AML-193 (cell line): ENCODE measurements at places on chromosomes 5 and 9.

- no peak for DNase-seq
Measured at GRCh38 chr5:124732428-124733328, 13.8 kb downstream of the ZNF608 start.

DNA sequence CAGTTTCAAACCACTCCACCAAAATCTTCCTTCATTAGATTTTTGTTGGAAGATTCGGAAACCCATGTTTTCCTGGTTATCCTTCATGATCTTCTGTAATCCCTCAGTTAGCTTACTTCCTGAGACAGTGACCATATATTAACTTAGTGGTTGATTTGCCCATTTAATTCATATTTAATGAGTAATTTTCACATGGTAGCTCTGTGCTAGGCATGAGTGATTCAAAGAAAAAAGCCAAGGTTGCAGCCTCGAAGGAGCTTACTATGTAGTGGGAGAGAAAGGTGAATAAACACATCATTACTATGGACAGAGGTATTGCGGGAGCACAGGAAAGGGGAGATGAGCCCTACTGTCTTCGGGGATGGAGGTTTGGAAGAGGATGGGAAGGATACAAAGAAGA, 158.5 kb downstream of the TLE1 start:
- no peak for DNase-seq

GRCh38 chr9:83219924-83220438, 157.0 kb upstream of the RASEF start:
- DNase-seq: no peak

DNA sequence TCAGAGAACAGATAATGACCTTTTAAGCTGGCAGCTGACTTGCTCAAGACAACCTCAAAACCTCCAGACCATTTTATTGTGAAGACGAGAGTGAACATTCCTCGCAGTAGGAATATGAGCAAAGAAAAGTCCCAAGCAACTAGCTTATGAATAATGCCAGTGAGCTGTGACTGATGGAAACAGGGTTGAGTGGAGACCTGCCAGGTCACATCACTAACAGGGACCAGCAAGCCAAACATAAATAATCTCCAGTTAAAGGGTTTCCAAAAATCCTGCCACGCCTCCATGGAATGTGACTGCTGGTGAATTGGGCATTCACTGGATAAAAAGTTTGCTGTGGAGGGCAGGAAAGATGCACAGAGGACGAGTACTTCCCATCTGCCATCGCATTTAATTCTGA, 185.4 kb downstream of the CRB2 start:
- DNase-seq: no peak

- DNase-seq: no peak
Measured at GRCh38 chr9:120723565-120723964, 9.3 kb upstream of the MEGF9 start.

- DNase-seq: no peak
Measured at GRCh38 chr9:86885232-86885631, 62.1 kb downstream of the GAS1 start.
